Astrocyte of the spinal cord (primary cell): ENCODE measurements at places on chromosomes 1 and 21.
A peak's percentile ranks its signal among the peaks of the same experiment; 100 is the strongest.

DNA sequence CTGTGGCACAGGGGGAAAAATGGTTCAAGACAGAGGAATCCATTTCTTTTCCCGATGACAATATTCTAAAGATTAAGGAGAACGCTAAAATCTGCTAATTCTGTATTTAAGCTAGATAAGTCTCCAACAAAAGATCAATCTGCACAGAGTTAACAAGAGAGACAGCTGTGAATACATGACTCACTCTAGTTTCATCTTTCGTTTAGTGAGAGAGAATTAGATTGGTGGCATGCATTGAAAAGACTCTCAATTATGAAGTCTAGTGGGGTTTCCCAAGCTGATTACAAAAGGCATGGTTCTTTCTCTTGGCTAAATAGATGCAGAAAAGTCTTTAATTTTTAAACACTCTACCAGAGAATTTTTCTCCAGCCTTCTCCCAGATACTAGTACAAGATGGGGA, 34.4 kb downstream of the CAPN9 start:
- no peak for DNase-seq

GRCh38 chr1:52479076-52479475, 73.8 kb downstream of the TUT4 start:
- DNase-seq, result no peak

DNA sequence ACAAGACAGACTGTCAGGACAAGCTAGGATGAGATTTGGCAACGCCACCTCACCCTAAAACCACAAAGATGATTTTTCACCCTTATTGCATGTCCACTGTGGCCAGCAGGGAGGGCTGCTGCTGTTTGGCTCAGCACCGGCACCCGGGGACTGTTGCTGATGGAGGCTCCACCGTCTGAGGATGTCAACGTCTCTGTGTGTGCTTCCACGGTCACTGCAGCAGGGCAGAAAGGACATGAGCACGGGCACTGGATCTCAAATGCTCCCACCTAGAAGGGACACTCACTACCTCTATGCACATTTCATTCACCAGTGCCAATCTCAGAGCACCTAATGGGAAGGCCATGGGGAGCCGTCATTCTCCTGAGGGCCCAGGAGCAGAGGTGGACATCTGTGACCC, 599.6 kb downstream of the PTPRU start:
- DNase-seq, result no peak

- DNase-seq, result no peak
Measured at GRCh38 chr21:26810266-26810665, 34.9 kb downstream of the ADAMTS1 start.

- DNase-seq, result no peak
Measured at GRCh38 chr1:25875856-25876692, 566 bp upstream of the PAQR7 start.

DNA sequence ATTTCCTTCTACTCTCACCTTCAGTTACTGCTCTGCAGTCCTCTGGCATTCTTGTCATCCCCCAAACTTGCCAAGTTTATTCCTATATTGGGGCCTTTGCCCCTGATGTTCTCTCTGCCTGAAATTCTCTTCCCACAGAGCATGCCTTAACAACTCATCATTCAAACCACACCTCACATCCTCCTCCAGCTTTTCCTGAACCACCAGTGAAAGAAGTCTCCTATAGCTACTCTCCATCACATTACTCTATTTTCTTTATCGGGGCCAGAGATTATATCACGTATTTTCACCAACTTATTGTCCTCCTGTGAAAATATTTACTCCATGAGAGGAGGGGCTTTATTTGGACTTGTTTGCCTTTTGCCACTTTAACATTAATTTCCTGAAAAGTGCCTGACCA, 32.1 kb downstream of the EXTL2 start:
- DNase-seq, result peak; percentile 84

GRCh38 chr1:204887846-204888245, 17.2 kb downstream of the NFASC start:
- no peak for DNase-seq

GRCh38 chr1:89546934-89547562, 22.4 kb downstream of the LRRC8B start:
- DNase-seq, result no peak

- DNase-seq, result peak; percentile 40
Measured at GRCh38 chr1:228393268-228393701, 13.3 kb downstream of the TRIM11 start.

DNA sequence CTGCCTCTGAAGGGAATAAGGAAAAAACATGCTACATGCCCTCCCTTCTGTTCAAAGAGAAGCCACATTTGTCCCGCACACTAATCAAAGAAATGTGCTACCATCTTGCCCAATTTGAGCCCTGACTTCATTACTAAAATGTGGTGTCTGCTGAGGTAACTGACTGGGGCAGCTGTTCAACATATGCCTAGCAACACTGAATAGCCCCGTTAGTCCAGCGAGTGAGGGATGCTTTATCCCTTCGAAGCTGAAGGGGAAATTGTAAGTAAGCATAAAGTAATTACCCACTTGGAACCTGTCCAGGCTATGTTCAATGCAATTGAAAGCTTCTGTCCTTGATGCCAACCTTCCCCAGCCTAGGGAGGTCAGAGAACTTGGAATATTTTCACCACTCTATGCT, 310.6 kb downstream of the SEC16B start:
- DNase-seq, result no peak

- no peak for DNase-seq
Measured at GRCh38 chr1:236100799-236101198, 35.9 kb upstream of the NID1 start.

DNA sequence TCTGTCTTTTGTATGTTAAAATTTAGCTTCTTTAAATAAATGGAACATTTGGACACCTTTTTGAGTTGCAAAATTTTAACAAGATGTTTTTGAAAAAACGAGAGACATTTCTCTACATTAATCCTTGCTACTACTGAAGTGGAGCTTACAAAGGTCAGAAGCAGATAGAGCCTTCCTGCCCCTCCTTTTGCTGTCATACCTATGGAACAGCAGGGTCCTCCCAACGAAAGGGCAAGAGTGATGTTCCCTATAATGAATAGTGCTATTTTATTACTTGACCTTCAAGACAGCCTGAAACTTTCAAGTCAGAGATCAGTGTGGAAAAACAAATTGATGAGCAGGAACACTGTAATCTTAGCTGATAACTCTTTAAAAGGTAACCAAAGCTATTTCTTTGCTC, 1538.9 kb downstream of the PLA2G4A start:
- no peak for DNase-seq

- DNase-seq, result no peak
Measured at GRCh38 chr1:174519844-174520243, 72.1 kb downstream of the GPR52 start.

DNA sequence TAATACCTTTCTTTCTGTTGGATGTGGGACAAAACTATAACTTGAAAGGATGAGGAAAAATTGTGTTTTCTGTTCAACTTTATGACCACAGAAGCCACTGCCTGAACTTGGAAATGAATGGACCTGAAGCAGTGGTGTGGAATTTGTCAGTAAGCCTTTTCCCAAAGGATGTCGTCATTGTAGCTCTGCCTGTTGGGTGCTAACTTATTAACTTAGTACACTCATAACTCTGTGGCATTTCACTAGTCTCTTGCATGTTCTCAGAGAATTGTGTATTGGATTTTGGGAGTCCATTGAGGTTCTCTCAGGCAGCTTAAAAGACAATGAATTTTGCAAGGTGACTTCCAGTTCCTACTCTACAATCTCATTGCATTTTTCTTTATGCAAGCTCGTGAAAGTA, 49.6 kb downstream of the KCNK2 start:
- peak; percentile 32 for DNase-seq

DNA sequence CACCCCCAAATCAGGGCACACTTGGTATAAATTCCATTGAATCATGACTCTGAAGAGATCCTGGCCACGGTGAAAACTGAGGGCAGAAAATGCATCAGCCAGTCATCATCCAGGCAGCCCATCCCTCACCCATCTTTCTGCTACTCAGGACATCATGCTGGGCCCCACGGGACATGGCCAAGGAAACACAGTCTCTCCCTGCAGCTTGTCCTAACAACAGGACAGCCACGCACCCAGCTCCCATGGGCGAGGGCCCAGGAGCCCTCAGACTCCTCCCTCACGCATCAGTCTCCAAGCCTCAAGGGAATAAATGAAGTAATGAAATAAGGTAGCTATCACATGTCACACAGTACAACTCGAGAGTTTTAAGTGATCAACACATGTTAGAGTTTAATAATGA, 37.8 kb downstream of the ELK4 start:
- DNase-seq, result no peak

GRCh38 chr1:197418693-197419092, 150.6 kb downstream of the CRB1 start:
- no peak for DNase-seq

DNA sequence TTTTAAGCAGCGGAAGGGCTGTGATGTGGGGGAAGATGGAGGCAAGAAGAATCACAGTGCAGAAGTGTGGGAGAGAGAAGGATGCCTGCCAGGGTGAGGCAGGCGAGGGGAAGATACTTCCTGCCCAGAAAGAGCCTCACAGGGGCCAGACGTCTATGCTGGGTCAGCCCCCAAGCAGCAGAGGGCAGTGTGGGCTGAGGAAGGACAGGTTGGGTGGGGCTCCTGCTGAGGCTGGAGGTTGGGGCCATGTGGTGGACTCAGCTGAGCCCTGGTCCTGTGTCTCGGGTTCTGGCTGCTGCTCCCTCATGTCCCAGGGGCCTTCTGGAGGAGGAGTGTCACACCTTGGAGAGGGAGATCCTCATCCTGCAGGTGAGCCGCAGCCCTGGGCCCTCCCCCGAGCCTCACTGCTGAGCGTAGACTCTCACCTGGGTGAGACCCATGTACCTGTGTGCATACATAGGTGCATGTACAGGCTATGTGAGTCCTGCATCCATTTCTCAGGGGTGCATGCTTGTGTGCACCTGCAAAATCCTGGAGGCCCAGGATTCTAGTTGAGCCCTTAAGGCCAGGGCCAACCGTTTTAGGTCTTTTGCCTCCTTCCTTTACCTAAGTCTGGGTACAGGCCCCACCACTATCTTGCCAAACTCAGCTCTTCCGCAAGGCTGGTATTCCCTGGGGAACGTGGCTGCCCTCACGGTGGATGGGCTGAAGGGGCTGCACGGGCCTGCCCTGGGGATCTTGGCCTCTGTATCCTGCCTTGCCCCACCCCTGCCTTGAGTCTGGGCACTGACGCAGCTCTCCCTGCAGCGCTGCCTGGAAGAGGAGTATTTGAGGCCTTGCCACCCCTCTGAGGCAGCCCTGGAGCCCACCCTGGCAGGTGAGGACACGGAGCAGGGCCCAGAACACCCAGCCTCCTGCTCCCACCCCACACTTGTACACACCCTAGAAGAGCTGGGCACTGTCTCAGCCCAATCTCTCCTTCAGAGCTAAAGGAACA, 3.7 kb downstream of the CCDC24 start:
- no peak for DNase-seq

DNA sequence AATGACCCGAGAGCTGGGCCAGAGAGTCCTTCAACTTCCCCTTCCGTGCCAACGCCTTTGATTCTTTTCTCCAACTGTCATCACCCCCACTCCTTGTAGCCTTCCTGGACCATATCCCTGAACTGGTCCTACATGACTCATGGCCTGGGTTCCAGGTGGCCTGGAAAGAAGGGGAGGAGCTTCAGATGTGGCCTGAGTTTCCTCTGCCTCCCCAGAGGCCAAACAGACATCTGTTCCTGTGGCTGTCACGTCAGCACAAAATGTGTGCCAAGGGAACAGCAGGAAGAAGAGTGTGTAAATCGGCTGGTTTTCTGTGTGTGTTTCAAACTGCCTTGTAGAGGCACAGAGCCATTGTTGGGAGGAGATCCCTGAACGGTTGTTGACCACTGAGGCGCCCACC, 24.9 kb upstream of the KIRREL1 start:
- peak; percentile 87 for DNase-seq

DNA sequence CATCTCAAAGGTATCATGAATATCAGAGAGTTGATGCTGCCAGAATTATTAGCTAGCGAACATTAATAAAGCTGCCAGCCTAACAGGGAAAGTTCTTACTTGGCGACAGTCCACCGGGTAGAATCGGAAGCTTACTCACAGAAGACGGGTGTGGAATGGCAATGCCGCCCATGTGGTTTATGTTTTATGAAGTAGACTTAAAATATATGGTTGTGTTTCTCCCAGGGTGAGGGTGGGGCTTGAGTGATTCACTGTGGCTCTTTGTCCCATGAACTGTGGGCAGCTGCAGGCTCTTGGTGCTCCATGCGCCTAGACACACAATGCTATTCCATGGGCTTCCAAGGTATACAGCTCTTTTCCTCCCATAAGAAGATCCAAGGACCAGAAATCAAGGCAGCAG, 162.7 kb downstream of the PIGK start:
- DNase-seq, result no peak

DNA sequence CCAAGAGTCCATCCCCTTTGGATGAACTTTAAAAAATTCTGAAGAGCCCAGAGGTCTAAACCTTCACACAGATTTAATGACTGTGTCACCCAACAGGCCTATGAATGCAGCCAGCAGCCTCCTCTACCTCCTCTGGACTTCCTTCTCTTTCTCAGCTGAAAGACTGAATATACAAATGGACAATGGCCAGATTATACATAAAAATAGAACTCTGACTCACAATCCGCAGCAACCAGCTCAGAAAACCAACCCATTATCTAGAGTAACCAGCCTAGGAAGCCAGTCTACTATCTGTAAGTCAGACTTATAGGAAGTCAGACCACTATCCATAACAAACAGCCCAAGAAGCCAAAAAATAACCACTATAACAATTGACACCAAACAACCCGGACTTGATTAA, 224.5 kb downstream of the ASTN1 start:
- no peak for DNase-seq

- DNase-seq, result no peak
Measured at GRCh38 chr1:150477733-150478132, 9.5 kb upstream of the TARS2 start.

- no peak for DNase-seq
Measured at GRCh38 chr1:168135116-168135920, 1.4 kb downstream of the GPR161 start.

DNA sequence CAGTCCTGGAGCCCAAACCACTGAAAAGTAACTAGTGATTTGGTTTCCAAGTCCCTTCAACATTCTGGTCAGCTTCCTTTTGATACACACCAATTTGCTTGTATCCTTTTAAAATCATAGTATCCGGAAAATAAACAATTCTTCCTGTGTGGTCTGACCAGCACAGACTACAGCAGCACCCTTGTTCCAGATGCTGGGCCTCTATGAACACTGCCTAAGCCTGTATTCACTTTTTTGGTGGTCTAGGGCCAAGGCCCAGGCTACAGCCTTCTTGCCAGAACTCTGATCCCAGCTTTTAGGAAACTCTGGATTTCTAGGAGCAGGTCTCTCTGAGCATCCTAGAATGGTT, 801 bp upstream of the DDAH1 start:
- DNase-seq, result no peak
